Subcutaneous adipose tissue (tissue), 4 donors: ENCODE measurements at places on chromosomes 3 and 15. TPM values are rescaled to one million over a fixed set of nuclear protein-coding genes. Genes with fewer than 3 reads are reported as not detected.

Gene CCR2
- total RNA-seq, result 1.3 TPM

Gene NANOGP8
- 2.3 TPM for total RNA-seq

Gene KCNMB3
- total RNA-seq, result 2.8 TPM

Gene WNT7A
- total RNA-seq, result not detected

Gene GMNC
- not detected for total RNA-seq

Gene TRIM71
- total RNA-seq, result not detected

Gene ONECUT1
- not detected for total RNA-seq

Gene KNG1
- not detected for total RNA-seq

Gene DCLK3
- total RNA-seq, result not detected

Gene PPP2R3A
- 14.3 TPM for total RNA-seq

Gene ROBO2
- 4.0 TPM for total RNA-seq
